ENCODE measurements at places on chromosomes 11 and 22.

DNA sequence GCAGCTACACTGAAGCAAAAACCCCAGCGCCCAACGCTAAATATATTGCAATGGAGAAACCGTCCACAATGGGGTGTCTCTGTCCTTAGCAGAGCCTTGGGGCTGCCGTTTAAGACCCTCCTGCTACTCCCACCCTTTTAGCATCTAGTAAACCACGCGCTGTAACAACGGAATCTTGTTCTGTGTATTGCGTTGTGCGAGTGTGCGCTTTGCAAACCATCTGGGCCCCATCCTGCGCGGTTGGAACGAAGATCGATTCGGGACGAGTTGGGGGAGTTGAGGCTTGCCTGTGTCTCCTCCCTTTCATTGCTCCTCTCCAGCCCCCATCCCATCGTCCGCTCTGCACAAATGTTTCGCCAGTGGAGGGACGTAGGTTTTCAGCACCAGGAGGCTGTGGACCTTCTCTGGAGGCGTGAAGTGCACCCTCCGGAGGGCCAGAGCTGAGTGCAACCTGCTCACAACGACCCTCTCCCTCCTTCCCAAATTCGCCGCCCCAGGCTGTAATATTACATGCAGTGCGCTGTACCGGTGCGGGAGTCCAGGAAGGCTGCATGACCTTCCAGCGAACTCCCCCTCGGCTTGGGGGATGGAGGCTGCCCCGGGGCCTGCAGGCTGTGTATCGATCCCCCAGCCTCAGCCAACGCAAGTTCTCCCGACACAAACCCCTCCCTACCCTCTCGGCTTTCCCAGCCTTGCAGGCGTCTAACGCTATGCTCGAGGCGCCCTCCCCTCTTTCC, 1.6 kb upstream of the KMT2A start:
- DNase-seq, result no peak

GRCh38 chr22:50252082-50253045, 1.3 kb upstream of the HDAC10 start:
- no peak for DNase-seq

DNA sequence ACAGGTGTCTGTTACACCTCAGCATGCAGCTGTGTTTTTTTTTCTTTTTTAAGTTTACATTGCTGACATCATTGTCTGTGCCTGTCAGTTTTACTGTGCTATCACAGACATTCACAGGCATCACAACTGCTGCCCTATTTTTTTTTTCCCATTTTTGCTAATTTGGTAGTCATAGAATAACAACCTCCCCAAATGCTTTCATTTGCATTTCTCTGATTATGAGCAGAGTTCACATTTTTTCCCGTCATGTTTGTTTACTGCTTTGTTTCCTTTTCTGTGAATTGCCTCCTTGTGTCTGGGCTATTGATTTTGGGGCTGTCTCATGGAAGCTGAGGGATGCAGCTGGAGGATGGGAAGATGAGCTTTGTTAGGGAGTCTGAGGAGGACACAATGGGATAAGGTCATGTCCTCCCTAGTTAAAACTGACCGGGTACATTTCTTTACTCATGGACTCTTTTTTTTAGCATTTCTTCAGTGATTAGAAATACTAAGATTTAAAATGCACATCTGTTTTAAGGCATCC, 155.1 kb downstream of the LDLRAD3 start:
- no peak for DNase-seq

- no peak for DNase-seq
Measured at GRCh38 chr11:83815736-83816135, 529.6 kb upstream of the CCDC90B start.

GRCh38 chr11:123576082-123576481, 78.3 kb downstream of the SCN3B start:
- DNase-seq, result no peak

- no peak for DNase-seq
Measured at GRCh38 chr11:85044911-85045310, 582.2 kb downstream of the DLG2 start.

DNA sequence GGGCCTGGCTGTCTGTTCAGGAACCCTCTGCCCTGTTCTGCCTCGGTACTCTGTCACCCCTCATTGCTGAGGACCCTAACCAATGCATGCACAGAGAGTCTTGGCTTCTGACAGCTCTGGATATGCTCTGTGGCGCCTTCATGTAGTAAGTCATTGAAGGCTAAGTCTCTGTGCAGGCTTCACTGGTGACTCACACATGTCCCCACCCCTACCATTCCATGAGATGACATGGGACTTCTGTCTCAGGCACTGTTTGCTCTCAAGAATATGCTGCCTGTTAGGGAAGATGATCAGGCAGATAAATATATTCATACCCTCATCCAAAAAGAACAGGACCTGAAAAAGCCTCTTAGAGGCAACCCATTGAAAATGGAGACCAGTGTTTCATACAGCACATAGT, 43.6 kb upstream of the HORMAD2 start:
- no peak for DNase-seq

DNA sequence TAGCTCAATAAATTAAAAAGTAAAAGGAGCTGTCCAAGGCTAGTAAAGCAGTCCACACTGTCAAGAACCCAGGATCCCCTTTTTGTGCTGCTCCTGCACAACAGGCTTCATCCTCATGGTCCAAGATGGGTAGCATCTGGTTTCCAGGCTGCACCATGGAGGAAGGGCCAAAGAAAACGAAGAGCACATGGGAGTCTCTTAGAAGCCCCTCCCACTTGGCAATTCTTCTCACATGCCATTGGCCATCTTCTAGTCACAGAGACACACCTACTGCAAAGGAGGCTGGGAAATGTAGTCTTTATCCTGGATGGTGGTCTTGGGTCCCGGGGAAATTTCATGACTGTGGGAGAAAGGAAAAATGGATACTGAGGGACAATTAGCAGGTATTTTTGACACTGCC, 37.8 kb downstream of the PRR5L start:
- DNase-seq, result no peak

DNA sequence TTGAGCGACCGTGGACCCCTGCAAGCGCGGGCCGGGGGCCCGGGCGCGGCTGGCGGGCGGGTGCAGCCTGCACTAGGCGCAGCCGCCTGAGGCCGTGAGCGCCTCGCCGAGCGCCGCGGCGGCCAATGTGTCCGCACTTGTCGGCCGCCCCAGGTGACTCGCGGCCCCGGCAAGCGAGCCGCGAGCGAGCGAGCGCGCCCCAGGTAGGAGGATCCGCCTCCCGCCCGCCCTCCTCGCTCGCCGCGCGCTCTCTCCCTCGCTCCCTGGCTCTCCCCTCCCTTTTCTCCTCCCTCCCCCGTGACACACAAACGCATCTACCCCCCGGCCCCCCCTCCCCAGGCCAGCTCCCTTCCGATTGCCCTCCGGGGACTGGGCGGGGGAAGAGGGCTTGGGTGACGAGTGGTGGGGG, at the start of gene WNT7B:
WNT7B (minus strand) TSS at position 160 of the 409 bp plus-strand sequence. CDS start 408 bp downstream, outside the sequence.
- no peak for DNase-seq

- no peak for DNase-seq
Measured at GRCh38 chr22:49951986-49952896, 8.3 kb upstream of the PIM3 start.

GRCh38 chr11:60314635-60315321, 12.3 kb upstream of the MS4A6E start:
- DNase-seq, result no peak

DNA sequence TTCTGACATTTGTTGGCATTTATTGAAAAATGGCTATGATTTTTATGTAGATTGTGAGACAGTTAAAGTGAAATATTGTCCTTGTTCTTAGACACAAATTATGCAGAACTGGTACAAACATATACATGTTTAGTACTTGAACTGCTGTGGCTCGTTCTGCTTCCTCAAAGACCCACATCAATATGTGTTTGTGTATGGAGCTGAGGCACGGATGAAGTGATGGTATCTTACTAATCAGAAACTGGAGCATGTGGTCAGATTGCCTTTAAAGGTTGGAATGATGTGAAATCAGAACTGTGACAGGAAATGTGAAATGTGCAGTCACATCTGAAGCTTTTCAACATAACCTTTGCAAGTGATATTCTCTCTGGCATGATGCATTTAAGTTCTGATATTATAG, 130.4 kb downstream of the NAV2 start:
- DNase-seq, result no peak

GRCh38 chr22:36612458-36612857, 83.5 kb upstream of the EIF3D start:
- no peak for DNase-seq
